Transverse colon (tissue), 4 donors: ENCODE measurements at places on chromosomes 5 and 9. TPM values are rescaled to one million over a fixed set of nuclear protein-coding genes. Genes with fewer than 3 reads are reported as not detected.

The NUTM2F gene
- total RNA-seq, result not detected

The SLC25A25 gene
- total RNA-seq, result 34.5 TPM

The DIRAS2 gene
- not detected for total RNA-seq

The KYAT1 gene
- not detected for total RNA-seq

DNA sequence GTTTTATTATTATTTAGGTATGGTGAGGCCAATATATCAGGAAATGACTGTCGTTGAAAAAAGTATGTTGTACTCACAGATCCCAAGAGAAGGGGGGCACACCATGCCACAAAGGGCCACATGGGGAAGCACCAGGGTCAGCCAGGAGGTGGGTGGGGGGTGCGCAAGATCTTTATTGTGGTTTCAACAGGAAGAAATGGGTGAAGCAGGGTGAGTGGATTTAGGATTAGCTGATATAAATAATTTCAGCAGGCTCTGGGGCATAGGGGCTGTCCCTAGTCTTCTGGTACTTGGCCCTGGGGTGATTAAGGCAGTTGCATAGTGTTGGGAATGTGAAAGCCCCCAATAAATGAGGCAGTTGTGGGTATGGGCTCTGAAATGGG, 8.6 kb downstream of the PDCD1LG2 start:
- no peaks in the 10 kb centered on the region for H3K27me3 ChIP-seq
- no peaks in the 10 kb centered on the region for H3K4me1 ChIP-seq
- DNase-seq, result no peak
- H3K27ac ChIP-seq, result no peak overlapping the region
- H3K4me3 ChIP-seq, result no peak overlapping the region

DNA sequence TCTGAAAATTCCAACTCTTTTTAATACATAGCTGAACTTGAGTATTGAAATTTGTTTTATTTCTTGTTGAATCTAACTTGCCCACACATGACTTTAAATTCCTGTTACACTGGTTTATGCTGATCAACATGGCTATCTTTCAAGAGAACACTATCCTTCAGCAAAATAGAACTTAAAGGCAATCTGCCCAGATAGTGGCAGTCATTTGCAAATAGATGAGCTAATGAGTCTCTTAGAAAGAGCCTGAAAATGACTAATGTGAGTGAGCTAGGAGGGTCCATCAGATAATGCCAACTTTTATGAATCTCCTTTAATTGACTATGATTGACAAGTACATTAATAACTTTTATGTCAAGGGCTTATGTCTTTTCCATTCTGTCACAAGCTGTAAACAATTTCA, 1360.8 kb upstream of the C9orf72 start:
- DNase-seq, result no peak
- no peak overlapping the region for H3K4me3 ChIP-seq
- no peaks in the 10 kb centered on the region for H3K4me1 ChIP-seq

GRCh38 chr5:124735169-124735858, 11.1 kb downstream of the ZNF608 start:
- H3K4me3 ChIP-seq, result no peak overlapping the region
- no peaks in the 10 kb centered on the region for H3K36me3 ChIP-seq
- H3K27ac ChIP-seq, result peak overlapping the region; percentile 63
- H3K4me1 ChIP-seq, result peaks cover 7% of the 10 kb centered on the region

- no peaks in the 10 kb centered on the region for H3K4me1 ChIP-seq
- no peak overlapping the region for H3K4me3 ChIP-seq
- no peaks in the 10 kb centered on the region for H3K36me3 ChIP-seq
- no peak overlapping the region for H3K27ac ChIP-seq
These were observed 2125.4 kb upstream of the WWC1 start for GRCh38 chr5:166166071-166166470.

DNA sequence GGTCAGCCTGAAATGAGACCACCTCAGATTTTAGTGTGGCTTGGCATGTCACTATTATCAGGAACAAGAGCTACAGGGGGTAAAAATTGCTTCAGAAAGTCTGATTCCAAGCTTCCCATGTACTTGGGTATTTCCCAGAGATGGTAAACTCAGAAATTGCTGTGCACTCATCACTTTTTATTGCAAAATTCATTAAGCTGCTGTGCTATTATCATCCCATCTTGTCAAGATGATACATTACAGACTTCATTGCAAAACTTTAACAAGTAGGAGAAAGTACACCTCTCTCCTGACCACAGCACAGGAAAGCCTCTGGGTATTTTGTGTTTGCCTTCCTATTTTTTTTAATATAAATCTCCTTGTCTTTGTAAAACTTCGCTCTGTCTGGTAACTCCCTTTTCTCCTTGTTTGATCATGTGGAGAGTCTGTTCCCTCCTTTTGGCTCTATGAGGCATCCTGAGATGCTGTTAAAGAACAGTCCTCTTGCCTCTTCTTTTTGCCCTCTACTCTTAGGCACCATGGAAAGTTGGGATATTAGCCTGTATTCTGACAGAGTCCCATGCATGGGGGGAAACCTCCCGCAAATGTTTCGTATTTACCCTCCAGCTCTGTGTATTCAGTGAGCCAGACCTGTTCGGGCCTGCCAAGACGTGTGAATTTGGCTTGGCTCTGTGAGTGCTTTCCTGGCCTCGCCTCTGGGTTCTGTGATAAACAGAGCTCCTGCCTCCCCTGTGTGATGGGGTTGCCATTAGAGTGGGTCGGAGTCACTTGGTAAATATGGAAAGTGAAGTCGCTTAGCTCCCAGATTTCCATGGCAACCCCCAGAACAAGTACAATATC, 260.7 kb downstream of the NR3C1 start:
- no peak for DNase-seq
- H3K27ac ChIP-seq, result peak overlapping the region; percentile 64
- H3K27me3 ChIP-seq, result no peaks in the 10 kb centered on the region
- H3K36me3 ChIP-seq, result no peaks in the 10 kb centered on the region
- H3K4me3 ChIP-seq, result no peak overlapping the region

DNA sequence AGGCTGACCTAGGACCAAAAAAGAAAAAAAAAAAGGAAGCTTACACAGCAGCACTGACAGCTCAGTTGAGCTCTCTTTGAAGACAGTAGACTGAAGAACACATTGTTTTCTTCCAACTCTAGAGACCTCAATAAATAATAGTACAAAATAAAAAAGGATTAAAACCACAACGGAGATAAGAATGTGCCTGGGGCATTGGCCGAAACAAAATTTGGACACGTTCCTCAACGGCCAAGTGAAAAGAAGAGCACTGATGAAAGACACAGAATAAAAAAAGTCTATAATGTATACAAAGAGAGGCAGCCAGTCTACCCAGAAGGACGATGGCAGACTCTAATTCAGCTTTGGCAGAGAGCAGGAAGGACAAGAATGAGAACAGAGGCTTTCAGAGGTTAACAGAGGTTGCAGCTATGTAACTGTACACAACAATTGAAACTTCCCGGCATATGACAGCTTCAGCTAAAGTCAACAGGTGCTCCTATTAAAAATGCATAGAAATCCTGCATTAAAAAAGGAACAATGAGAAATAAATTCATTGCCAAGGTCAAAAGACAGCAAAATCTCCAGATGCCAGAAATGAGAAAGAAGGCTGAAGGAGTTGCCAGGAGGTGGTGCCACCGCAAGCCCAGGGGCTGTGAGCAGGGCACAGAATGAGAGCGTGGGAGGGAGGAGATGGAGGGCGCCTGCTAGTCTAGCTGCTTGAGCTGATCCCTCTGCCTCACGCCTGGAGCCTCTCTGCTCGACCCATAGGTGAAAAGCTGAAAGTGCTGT, 113.9 kb downstream of the DCP2 start:
- H3K4me3 ChIP-seq, result no peak overlapping the region
- no peaks in the 10 kb centered on the region for H3K27me3 ChIP-seq
- peaks cover 4% of the 10 kb centered on the region for H3K4me1 ChIP-seq
- no peaks in the 10 kb centered on the region for H3K36me3 ChIP-seq

- DNase-seq, result peak; percentile 52
- H3K4me1 ChIP-seq, result peaks cover 26% of the 10 kb centered on the region
- peak overlapping the region; percentile 55 for H3K4me3 ChIP-seq
- no peaks in the 10 kb centered on the region for H3K36me3 ChIP-seq
- H3K27ac ChIP-seq, result no peak overlapping the region
- peaks cover 94% of the 10 kb centered on the region for H3K27me3 ChIP-seq
These were observed 598.7 kb upstream of the SGCD start for GRCh38 chr5:155728146-155728856.

GRCh38 chr5:111563031-111563822, 50.9 kb upstream of the STARD4 start:
- H3K4me3 ChIP-seq, result no peak overlapping the region
- H3K36me3 ChIP-seq, result no peaks in the 10 kb centered on the region
- DNase-seq, result no peak
- no peak overlapping the region for H3K27ac ChIP-seq
- H3K27me3 ChIP-seq, result no peaks in the 10 kb centered on the region
- no peaks in the 10 kb centered on the region for H3K4me1 ChIP-seq

- no peaks in the 10 kb centered on the region for H3K4me1 ChIP-seq
- DNase-seq, result no peak
- no peaks in the 10 kb centered on the region for H3K36me3 ChIP-seq
- no peak overlapping the region for H3K27ac ChIP-seq
These were observed 37.4 kb upstream of the FCN1 start for GRCh38 chr9:134955156-134955555.

DNA sequence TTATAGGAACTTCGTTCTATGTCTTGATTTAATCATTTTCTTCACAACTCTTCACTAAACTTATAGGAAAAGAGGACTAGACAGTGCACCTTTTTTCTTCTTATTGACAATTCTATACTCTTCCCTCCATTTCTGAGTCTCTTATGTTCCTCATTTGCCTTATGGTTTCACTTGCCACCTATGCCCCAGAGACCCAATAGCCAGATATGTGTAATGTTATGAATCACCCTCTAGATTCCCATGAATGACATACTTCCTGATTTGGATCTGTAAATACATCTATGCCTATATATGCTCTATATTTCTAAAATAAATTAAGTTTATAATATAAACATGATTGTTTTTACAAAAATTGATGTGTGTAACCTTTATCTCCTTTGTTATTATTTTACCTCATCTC, 514.1 kb upstream of the MEF2C start:
- no peak for DNase-seq
- H3K27me3 ChIP-seq, result no peaks in the 10 kb centered on the region
- H3K4me1 ChIP-seq, result no peaks in the 10 kb centered on the region
- no peak overlapping the region for H3K4me3 ChIP-seq
- H3K36me3 ChIP-seq, result no peaks in the 10 kb centered on the region
- peak overlapping the region; percentile 48 for H3K27ac ChIP-seq
